Aorta (tissue), 5 donors: ENCODE measurements at places on chromosomes 2 and 18. TPM values are rescaled to one million over a fixed set of nuclear protein-coding genes. Genes with fewer than 3 reads are reported as not detected.

GPR45 gene
- not detected for total RNA-seq

RDH14 gene
- total RNA-seq: 24.1 TPM

SERPINB2 gene
- total RNA-seq: 0.27 TPM

GRCh38 chr18:10289251-10289650 lies 165.2 kb upstream of the APCDD1 start:
- DNase-seq: no peak

DNA sequence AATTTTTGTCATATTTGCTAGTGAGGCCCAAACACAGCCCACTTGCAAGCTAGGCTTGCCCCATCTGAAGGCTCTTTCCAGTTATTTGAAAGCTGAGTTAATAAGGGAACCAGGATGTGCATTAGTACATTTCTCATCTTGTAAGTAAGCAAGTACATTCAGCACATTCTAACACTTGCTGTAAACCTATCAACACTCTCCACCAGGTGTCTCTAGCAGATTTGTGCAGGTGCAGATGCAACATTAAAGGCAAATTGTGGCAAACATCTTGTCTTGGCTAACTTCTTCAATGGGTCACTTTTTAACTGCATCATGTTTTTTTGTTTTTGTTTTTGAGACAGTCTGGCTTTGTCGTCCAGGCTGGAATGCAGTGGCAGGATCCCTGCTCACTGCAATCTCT lies 25.3 kb upstream of the MFSD6 start:
- DNase-seq: no peak

DNA sequence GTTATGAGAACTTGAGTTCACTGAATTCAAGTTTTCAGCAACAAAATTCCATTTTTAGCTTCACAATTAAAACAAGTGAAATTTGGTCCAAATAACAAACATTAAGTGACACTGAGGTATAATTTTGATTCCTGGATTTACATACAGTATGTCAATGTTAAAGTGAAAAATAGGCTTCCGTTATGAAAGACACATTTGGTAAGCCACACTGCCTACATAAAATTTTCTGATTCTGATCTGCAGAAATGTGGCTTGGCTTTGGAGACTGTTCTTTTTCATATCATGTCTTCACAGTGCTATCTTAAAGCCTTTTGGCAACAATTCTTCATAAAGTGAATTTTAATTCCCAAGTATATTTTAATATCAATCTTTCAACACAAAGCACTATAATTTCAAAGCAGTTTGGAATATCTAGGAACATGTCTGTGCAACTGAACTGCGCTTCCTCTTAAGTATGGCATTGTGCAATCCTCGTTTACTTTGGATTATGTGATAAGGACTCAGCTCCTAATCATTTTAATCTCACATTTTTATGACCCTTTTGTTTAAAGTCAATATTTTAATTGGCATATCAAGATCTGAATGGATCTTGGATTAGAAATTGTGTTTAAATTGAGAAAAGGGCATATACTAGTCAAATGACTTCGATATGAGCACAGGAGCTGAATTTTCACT lies 60.0 kb downstream of the RBMS1 start:
- no peak for DNase-seq

GRCh38 chr2:100691846-100692245 lies 128.1 kb upstream of the NPAS2 start:
- no peak for DNase-seq

DNA sequence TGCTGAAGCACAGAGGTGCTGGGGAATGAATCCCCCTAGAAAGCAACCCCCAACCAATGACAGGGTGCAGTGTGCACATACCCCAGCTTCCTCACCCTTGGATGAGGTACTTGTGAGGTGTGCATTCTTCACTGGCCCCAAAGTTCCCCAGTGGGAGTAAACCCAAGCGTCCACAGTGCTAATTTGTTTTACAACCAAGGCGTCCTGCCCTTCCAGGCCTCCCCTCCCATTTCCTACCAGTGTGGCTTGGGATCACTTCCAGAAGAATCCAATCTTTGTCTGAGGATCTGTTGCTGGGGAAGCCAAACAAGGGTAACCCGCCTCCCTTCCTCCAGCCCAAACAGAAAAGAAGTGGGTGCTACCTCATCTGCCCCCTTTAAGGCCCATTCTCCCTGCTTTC lies 40.3 kb upstream of the TEX51 start:
- no peak for DNase-seq
